ENCODE measurements at places on chromosomes 3 and 15. TPM values are rescaled to one million over a fixed set of nuclear protein-coding genes. Genes with fewer than 3 reads are reported as not detected.

B2M gene
- 175 TPM for total RNA-seq

ACOX2 gene
- 3.4 TPM for total RNA-seq

CCDC39 gene
- 0.63 TPM for total RNA-seq

TARS3 gene
- total RNA-seq, result 37.6 TPM

TNNC1 gene
- not detected for total RNA-seq

GADL1 gene
- 2.8 TPM for total RNA-seq

LEKR1 gene
- 1.3 TPM for total RNA-seq

MCF2L2 gene
- total RNA-seq, result 57.3 TPM

TRA2B gene
- 258 TPM for total RNA-seq

C3orf18 gene
- 12.2 TPM for total RNA-seq

SH2D7 gene
- not detected for total RNA-seq

SCN11A gene
- 0.63 TPM for total RNA-seq

CTXN2 gene
- total RNA-seq, result 0.63 TPM

TMEM108 gene
- 54.1 TPM for total RNA-seq

GMNC gene
- total RNA-seq, result 0.63 TPM

GOLGA8R gene
- total RNA-seq, result 1.6 TPM

TF gene
- total RNA-seq, result 7.2 TPM

LSAMP gene
- 91.4 TPM for total RNA-seq

TMEM212 gene
- not detected for total RNA-seq

RTP3 gene
- total RNA-seq, result not detected

GTPBP8 gene
- 39.4 TPM for total RNA-seq

MRAS gene
- total RNA-seq, result 64.5 TPM

TLNRD1 gene
- 13.8 TPM for total RNA-seq

GOLGA8G gene
- not detected for total RNA-seq

ERC2 gene
- 87.3 TPM for total RNA-seq

CHAC1 gene
- total RNA-seq, result 4.4 TPM

AMT gene
- 2.5 TPM for total RNA-seq

MASP1 gene
- total RNA-seq, result 59.8 TPM

WDR49 gene
- total RNA-seq, result 8.8 TPM

TM4SF1 gene
- 8.1 TPM for total RNA-seq

CFAP44 gene
- 5.9 TPM for total RNA-seq

CYP1A1 gene
- total RNA-seq, result 0.31 TPM

SNX33 gene
- total RNA-seq, result 3.4 TPM

DNAH1 gene
- total RNA-seq, result 6.3 TPM

IL20RB gene
- total RNA-seq, result 1.3 TPM

SSUH2 gene
- total RNA-seq, result 1.3 TPM

SIDT1 gene
- 4.7 TPM for total RNA-seq

TTC21A gene
- 12.8 TPM for total RNA-seq

TAGLN3 gene
- 141 TPM for total RNA-seq

CCR9 gene
- total RNA-seq, result not detected

LRRC3B gene
- total RNA-seq, result 69.5 TPM

ABTB1 gene
- 16.6 TPM for total RNA-seq

KNG1 gene
- total RNA-seq, result not detected

Measured in parietal lobe (tissue), 2 donors.